Upper lobe of right lung (tissue), 1 donor: ENCODE measurements at places on chromosomes 12 and 14. TPM values are rescaled to one million over a fixed set of nuclear protein-coding genes. Genes with fewer than 3 reads are reported as not detected.

The FOXG1 gene
- not detected for total RNA-seq

GRCh38 chr14:20436363-20436755 is 393 bp upstream of the KLHL33 start:
- no peak for DNase-seq

GRCh38 chr12:78568321-78569020 is 296.1 kb upstream of the SYT1 start:
- no peak for DNase-seq

DNA sequence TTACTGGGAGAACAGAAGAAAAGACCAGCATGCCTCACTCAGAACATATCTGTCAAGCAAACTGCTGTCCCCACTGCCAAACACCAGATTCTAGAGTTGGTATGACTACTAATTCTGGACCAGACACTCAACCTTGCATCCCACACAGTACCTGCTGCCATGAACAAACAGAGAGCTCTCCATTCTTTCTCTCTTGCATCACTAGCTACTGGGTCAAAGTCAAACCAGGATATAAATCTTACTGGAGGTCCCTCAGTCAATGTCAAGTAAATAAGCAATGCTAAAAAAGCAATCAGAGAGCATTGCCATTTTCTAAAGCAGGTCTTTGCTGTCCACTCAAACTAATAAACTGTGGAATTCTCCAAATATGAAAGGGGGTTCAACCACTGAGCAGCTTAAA is 452.4 kb upstream of the SEL1L start:
- no peak for DNase-seq

The HOMEZ gene
- total RNA-seq, result 11.0 TPM

The FOXN4 gene
- not detected for total RNA-seq

DNA sequence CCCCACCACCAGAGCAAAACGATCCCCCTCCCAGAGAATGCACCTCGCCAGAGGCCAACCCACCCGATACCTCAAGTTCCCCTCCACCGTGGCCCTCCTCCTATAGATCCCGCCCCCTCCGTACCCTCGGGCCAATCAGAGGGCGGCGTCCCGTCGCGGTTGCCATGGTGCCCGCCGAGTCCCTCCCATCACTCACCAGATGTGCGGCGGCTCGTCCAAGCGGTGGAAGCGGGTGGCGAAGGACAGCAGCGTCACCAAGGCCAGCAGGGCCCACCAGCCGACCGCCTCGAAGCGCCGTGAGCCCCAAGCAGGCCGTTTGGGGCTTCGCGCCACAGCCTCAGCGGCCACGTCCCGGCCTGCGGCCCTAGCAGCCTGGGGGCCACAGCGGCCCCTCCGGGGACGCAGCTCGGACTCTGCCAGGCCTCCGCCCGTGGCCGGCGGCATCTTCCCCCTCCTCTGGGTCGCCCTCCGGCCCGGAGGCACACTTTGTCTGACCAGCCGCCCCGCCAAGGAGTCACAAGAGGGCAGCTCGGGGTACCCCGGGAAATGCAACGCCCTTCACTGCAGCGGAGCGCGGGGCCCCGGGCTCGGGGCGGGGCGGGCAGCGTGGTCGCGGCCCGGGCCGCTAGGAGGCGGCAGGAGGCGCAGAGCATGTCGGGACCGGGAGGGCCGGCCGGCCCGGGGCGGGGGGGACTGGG is at the start of gene POMT2:
TSS of gene POMT2 (minus strand) at position 646 of the 698 bp plus-strand sequence. CDS start at position 444, 202 bp downstream.
- DNase-seq, result peak; percentile 97

DNA sequence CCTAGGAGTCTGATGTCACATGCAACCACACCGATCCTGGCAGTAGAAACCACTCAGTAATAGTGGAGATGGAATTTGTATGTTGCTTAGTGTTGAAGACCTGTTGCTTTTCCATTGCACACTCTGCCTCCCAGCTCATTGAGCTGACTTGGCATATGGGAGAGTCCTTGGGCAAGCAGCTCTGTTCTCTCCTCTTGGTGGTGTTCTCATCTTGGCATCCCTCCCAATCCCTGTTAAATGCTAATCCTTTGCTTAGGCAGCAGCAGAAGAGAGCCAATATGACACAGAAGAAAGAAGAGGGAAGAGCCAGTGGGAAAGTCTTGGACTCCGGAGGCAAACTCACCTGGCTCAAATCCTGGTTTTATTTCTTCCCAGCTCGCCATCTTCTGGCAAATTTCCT is 178.0 kb upstream of the CAND1 start:
- DNase-seq, result no peak

GRCh38 chr14:100165376-100165775 is 5.9 kb upstream of the DEGS2 start:
- DNase-seq, result peak; percentile 77

The ZFYVE1 gene
- 21.6 TPM for total RNA-seq

The NRXN3 gene
- 10.0 TPM for total RNA-seq

- no peak for DNase-seq
These were observed 1026.9 kb upstream of the FOXG1 start for GRCh38 chr14:27739657-27740156.

GRCh38 chr14:55404173-55404854 is 7.3 kb downstream of the ATG14 start:
- no peak for DNase-seq

The OR10AD1 gene
- total RNA-seq, result not detected

DNA sequence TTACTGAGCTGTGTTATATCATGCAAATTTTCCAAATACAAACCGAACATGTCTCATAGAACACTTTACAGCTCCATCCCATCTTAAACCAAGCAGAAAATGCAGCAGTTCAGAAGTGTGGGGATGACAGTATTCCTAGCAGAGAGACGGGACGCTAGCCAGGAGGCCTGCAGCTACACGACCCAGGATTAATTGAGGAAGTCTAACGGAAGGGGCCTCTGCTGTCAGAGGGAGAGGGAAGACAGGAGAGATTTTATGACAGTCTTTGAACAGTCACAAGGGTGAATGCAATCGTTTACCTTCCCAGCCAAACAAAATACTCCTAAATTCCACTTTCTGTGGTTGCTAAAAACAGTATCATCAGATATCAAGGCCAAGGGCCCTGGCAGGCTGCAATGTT is 261.9 kb downstream of the TMEM132D start:
- no peak for DNase-seq

DNA sequence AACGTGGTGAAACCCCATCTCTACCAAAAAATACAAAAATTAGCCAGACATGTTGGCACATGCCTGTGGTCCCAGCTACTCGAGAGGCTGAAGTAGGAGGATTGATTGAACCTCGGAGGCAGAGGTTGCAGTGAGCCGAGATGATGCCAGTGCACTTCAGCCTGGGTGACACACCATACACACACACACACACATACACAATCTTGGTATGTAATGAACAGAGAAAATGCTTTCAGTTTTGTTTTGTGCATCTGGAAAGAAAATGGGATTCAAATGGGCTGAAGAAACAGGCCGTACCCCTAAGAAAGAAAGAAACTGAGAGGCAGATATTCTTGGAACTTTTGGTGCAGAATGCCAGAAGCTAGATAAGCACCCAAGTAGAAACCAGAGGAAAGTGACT is 107.2 kb downstream of the PDE3A start:
- no peak for DNase-seq
